ENCODE measurements at places on chromosomes 3 and 15.

- no peak for DNase-seq
Observed at GRCh38 chr3:59512066-59512465, 462.2 kb upstream of the CFAP20DC start.

GRCh38 chr15:56989411-56989924, 71.0 kb downstream of the TCF12 start:
- DNase-seq, result no peak

DNA sequence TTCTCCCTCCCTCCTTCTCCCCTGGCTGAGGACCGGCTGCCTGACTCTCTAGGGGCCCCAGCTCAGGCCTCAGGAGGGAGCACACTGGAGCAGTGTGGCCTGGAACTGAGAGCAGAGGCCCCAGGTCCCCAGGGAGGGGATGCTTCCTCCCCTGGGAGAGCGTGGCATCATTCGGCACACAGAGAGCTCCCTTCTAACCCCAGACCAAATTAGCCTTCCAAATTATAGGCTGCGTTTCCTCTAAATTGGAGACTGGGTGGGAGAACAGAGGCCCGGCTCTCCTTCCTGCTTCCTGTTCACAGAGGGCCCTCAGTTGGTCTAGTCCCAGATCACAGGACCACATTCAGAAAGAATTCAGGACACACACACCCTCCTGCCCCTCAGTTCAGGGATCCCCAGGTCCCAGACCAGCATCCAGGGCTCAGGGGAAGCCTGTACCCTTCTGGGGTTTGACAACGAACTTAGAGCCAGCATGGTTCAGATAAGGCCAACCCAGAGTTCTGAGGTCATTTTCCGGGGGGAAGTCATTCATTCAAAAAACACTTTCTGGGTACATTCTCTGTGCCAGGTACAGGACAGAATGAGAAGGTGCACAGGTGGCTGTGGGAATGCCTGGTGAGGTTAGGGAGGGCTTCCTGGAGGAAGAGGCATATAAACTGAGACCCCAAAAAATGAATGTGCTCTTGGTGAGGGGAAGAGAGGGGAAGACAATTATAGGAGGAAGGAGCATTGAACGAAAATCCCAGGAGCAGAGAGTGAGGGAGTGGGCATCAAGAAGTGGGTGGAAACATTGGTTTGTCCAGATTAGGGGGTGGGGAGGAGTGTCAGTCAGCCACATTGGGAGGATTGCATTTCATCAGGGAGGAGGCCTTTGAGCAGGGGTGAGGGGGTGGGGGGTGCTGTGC, 28.4 kb upstream of the RPL29 start:
- DNase-seq, result no peak

GRCh38 chr15:64213646-64214045, 50.8 kb upstream of the PPIB start:
- no peak for DNase-seq

DNA sequence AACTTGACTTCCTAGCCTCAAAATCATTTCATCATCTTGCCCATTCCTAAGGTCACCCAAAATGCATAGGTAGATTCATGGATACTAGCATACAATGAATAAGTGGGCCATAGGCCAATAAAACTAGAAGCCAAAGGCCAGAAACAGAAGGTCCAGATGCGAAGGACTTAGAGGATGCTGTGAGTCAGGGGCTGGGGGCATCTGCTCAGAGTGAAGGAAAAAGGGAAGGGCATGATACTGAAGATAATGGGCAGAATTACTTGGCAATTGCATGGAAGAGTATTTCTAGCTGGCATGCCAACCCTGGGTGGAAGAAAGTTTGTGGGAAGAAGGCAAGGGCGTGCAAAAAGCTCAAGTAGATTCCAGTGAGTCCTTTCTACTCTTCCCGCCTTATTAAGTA, 27.5 kb downstream of the ILDR1 start:
- DNase-seq, result no peak

- no peak for DNase-seq
Observed at GRCh38 chr3:79369306-79369705, 398.5 kb downstream of the ROBO1 start.

DNA sequence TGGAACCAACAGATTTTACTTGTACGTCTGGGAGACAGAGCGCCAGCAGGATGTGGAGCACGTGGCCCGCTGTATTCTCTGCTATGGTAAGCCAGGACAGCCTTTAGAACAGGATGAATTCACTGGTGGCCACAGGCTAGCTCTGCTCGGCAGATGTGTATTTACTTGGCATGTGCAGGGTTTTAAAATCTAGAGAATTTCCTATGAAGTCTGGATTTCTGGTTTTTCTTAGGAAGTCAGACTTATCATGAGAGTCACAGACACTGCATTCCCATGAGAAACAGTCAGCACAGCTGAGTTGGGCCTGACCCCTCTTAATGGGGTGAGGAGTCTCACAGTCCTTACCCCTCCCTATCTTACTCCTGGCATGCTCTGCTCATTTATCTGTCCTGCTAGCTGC, 84.6 kb upstream of the COL6A5 start:
- no peak for DNase-seq

DNA sequence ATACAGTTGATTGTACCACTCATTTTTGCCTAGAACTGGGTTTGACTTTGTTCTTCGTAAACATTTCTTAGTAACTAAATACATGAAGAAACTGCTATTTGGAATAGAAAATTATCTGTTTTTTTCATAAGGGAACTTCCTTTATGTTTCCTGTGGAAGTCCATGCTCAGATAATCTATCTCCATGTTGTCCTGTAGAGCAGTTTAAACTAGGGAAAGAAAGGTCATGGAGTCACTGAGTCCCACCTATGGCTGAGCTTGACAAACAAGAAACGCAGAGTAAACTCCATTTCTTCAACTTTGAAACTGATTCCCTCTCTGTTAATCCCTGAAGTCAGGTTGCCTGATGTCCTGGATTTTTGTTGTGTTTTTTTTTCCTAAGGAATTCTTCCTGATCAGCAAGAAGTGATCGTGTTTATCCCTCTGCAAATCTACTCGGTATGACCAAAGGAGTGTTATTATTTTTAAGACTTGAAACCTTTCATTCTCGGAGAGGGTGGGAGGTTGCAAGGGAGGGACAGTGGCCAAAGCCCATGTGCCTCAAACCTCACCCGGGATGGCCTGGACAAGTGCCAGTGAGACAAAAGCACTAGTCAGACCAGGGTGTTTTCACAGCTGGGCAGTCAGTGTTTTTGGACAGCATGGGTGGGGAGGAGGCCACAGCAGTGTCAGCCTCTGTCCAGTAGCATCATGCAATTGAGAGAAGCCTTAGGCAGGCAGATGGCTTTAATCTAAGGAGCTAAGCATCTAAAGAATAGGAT, 129.8 kb upstream of the PHLDB2 start:
- DNase-seq, result no peak

DNA sequence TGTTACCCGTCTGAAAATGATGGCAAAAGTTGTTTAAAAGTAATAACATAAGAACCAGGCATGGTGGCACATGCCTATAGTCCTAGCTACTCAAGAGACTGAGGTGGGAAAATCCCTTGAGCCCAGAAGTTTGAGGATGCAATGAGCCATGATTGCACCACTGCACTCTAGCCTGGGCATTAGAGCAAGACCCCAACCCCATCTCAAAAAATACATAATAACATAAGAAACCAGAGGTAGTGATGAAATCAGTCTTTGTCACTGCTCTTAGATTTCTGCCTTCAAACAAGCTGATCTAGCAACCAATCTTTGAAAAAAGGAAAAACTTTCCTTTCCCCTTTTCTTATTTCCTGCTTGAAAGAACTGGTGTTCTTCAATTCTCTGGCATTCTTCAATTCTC, 71.3 kb downstream of the TMCC1 start:
- DNase-seq, result no peak

- no peak for DNase-seq
Observed at GRCh38 chr15:33093222-33093621, 101.3 kb downstream of the FMN1 start.

DNA sequence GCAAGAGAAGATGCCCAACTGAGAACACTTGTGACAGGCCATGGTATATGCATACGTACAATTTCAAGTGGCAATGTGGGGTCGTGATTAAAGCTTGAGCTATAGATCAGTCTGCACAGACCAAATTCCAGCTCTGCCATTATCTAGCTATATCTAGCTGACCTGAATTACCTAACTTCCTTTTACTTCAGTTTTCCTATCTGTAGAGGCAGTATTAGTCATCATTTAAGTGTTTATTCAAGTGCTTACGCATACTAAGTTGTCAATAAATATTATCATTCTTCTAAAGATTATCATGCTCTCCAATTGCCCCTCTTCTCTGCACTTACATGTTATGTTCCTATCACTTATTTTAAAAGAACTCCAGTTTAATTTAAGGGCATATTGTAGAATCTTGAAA, 87.9 kb downstream of the ARPP21 start:
- no peak for DNase-seq

GRCh38 chr3:71791634-71792033, 6.7 kb upstream of the PROK2 start:
- DNase-seq, result no peak

DNA sequence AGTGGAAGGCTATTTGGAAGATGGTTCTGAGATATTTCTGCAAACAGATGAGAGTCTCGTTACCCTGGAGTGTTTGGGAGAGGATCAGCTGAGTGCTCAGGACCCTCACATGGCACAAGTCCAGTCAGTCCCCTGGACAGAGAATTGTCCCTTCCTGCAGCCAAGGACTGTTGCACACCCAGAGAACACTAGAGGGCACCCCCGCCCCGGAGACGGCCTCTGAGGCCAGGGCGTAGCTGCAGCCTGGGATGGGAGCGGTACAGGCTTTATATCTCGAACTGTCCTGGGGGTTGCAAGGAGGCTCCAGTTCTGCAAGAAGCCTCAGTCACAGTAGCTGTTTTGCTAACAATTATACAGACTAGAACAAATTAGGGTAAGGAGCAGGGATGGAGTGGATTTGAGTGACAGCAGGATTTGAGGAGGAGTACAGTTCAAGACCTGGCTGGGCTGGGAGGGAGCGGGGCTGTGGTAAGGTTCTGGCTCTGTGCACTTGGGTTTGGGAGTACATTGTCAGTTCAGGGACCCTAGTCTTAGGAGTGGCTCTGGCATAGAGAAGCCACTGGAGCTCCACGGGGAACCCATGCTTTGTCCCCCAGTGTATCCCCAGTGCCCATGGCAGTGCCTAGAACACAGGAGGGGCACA, 67.6 kb upstream of the HACD2 start:
- DNase-seq, result peak; percentile 42

DNA sequence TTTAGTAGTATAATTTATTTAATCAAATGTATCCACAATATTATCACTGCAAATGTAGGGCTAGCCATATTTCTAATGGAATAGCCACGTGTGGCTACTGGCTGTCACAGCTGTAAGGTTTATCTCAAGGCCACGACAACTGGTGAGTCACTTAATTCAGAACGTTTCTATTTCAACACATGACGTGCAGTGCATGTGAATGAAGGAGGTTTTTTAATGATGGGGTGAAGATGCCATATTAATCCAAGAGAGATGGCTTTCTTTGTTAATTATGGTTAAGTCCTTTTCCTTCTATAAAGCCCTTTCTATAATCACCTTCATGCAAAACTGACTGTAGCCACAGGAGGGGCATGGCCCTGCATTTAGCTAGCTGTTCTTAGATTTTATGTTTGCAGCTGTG, 212.0 kb downstream of the FEZF2 start:
- no peak for DNase-seq

GRCh38 chr3:9908286-9908685, 5.6 kb downstream of the IL17RE start:
- DNase-seq, result no peak

GRCh38 chr3:66483409-66483906, 17.4 kb downstream of the LRIG1 start:
- DNase-seq, result no peak

GRCh38 chr3:122246199-122246598, 62.7 kb downstream of the CASR start:
- no peak for DNase-seq

DNA sequence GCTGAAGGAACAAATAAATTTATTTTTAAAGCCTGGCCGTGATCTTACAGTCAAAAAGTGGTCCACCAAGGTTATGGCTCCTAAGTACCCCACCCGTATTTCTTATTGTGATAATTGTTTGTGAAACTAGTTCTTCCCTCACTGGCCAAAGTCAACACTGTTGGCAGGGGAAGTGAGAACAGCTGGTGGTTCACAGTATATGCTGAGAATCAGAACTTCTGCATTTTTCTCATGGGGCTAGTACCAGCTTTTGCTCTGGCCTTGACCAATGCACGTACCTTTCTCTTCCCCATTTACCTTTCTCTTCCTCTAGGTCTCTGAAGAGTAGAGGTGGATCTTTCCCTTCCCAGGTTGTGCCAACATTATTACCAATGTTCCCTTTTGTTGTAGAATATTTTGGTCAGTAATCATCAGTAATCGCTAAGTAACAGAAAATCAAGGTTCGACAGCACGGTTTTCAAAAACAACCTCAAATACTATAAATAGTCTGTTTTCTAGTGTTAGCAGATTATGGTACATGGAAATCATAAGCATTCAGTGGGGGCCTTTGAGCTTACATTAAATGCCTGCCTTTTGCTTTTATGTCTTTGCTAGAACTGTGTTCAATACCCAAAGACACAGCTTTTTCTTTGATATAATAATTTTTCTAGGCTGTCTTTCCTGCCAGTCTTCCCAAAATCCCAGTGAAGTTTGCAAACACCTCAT, 268.0 kb downstream of the LPP start:
- DNase-seq, result no peak

- DNase-seq, result no peak
Observed at GRCh38 chr3:123385001-123385401, 63.9 kb downstream of the ADCY5 start.

DNA sequence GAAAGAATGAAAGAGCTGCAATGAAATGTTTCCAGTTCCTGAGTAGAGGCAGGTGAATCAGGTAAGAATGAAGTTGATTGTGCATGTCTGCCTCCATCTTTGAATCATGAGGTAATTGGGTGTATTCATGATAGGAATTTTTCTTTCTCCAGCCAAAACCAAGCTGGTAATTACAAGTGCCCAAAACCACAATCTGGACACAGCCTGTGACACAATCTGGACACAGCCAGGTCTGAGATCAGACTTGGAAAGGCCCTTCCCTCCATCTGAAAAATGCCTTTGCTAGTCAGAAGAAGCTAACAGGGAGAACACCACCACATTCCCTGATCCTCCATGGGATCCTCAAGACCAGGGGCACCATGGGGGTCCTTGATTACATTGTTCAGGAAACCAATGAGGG, 338.5 kb upstream of the THBS1 start:
- no peak for DNase-seq

GRCh38 chr3:14991818-14992612, 44.6 kb downstream of the NR2C2 start:
- no peak for DNase-seq

DNA sequence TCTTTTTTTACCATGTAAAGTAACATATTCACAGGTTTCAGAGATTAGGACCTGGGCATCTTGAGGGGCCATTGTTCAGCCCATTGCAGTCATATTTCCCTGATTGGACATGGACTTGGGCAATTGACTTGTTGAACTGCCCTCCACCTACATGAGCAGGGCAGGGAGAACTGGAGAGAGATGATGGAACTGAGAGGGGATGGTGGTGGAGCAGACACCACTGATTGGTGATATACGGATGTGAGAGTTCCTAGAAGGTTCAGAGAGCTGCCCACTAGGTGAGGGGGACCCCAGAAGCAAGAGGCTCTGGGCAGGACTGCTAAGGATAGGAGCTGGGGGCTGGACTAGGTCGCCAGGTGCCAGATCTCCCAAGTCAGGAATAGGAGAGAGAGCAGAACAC, 37.8 kb upstream of the SIAH2 start:
- DNase-seq, result no peak
